ENCODE measurements at places on chromosomes 5 and 9.

GRCh38 chr9:123868002-123868401 lies 61.9 kb downstream of the DENND1A start:
- H3K4me3 ChIP-seq: no peak overlapping the region
- no peak overlapping the region for H3K27ac ChIP-seq
- peaks cover 12% of the 10 kb centered on the region for H3K4me1 ChIP-seq

DNA sequence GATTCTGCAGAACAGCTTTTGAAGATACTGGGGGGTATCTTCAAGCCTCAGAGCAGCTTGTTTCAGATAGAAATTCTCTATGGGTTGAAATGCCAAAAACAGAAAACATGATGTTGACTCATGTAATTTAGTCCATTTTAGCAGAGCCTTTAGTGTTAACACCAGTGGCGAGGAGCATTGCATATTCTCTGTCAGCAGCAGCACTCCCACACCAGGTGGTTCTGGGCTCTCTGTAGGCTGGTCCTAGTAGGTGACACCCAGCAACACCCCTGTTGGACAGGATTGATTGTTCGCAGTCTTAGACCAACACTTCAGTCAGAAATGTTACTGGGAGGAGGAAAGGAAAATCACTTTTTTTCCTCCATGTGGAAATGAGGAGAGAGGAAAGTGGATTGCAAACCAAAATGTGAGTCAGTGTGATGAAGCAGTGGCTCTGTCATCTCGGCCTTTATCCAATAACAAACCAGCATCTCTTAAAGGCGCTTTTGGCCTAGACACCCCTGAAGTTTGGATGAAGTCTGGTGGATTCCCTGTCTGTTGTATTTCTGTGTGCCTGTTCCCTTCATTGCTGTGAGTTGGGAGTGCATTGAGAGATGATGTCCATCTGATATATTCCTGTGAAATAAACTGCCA lies 16.8 kb downstream of the SLC46A2 start:
- no peak overlapping the region for H3K27ac ChIP-seq
- no peak overlapping the region for H3K4me3 ChIP-seq
- H3K27me3 ChIP-seq: no peaks in the 10 kb centered on the region
- DNase-seq: no peak
- no peaks in the 10 kb centered on the region for H3K4me1 ChIP-seq

DNA sequence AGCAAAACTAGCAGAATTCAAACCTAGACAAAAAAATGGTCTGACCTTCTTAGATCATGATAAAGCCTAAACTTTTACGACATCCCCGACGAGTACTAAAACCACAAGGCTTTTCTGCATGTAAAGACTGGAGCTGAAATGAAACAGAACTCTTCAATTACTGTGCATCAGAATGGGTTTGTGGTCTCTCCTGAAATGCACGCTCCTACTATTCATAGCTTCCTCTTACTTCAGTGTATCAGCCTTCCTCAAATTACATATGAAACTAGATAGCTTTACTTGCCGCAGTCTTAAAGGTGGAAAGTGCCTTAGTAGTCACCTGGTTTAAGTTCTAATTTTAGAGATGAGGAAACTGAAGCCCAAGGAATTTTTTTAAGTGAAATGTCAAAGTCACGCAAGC lies 24.6 kb upstream of the MED10 start:
- no peaks in the 10 kb centered on the region for H3K4me1 ChIP-seq
- H3K4me3 ChIP-seq: no peak overlapping the region
- no peak for DNase-seq
- H3K27ac ChIP-seq: no peak overlapping the region

GRCh38 chr9:134960701-134961181 lies 43.0 kb upstream of the FCN1 start:
- H3K27me3 ChIP-seq: no peaks in the 10 kb centered on the region
- no peaks in the 10 kb centered on the region for H3K4me1 ChIP-seq
- H3K4me3 ChIP-seq: no peak overlapping the region
- no peak overlapping the region for H3K27ac ChIP-seq
- H3K36me3 ChIP-seq: no peaks in the 10 kb centered on the region
- no peak for DNase-seq

DNA sequence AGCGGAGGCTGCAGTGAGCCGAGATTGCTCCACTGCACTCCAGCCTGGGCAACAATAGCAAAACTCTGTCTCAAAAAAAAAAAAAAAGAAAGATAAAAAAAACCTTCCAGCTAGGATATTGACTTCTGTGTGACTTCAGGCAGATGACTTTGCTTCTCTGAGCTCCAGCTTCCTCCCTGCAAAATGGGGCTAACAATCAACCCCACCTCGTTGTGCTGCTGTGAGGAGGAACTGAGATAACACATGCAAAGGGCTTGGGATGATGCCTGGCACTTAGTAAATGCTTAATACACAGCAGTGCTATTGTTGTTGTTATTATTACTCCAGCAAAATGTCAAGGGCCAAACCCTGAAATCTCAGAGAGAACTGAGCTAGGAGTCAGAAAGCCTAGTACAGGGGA lies 3.5 kb upstream of the CDX1 start:
- DNase-seq: no peak
- H3K36me3 ChIP-seq: no peaks in the 10 kb centered on the region
- H3K4me3 ChIP-seq: no peak overlapping the region
- no peak overlapping the region for H3K27ac ChIP-seq
- H3K4me1 ChIP-seq: no peaks in the 10 kb centered on the region

GRCh38 chr9:22447618-22448305 lies 1.1 kb downstream of the DMRTA1 start:
- H3K36me3 ChIP-seq: no peaks in the 10 kb centered on the region
- no peak overlapping the region for H3K27ac ChIP-seq
- no peak overlapping the region for H3K4me3 ChIP-seq
- H3K4me1 ChIP-seq: no peaks in the 10 kb centered on the region

DNA sequence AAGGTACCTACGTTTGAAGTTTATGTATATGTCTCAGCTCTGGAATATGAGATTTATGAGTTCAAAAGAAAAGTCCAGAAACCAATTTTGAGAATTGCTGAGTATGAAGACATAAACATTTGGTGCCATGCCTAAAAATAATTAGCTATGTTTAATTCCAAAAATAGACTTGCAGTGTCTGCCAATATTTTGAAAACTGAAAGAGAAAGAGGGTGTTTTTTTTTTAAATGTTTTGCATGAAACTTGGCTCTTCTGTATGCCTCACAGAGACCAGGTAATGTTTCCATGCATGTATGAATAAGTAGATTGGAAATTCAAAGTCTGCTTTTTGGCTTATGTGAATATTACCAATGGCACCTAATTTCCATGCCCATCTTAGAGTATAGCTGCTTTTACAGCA lies 634.4 kb upstream of the C9orf72 start:
- no peaks in the 10 kb centered on the region for H3K4me1 ChIP-seq
- H3K27me3 ChIP-seq: no peaks in the 10 kb centered on the region
- DNase-seq: no peak
- H3K36me3 ChIP-seq: no peaks in the 10 kb centered on the region
- H3K27ac ChIP-seq: no peak overlapping the region
- no peak overlapping the region for H3K4me3 ChIP-seq

DNA sequence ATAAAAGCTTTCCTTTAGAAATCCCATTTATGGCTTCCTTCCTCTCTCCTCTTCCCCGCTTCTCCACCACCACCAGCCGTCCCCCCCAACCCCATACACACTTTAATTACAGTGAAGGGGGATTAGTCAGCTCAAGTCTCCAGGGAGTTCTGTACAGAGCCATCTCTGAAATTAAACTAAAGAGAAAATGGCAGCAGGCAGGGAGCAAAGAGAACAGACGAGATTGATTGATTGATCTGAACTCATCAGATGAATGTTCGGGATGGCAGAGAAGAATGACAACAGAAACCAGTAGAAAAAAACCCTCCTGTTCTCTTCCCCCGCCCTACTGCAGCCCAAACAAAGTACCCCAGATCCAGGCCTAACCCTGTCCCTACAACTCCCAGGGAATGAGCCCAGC lies 241.7 kb upstream of the PANK3 start:
- DNase-seq: no peak
- H3K4me1 ChIP-seq: peaks cover 12% of the 10 kb centered on the region
- H3K36me3 ChIP-seq: no peaks in the 10 kb centered on the region
- H3K4me3 ChIP-seq: no peak overlapping the region
- H3K27ac ChIP-seq: no peak overlapping the region

GRCh38 chr5:129382921-129383672 lies 77.0 kb upstream of the ADAMTS19 start:
- H3K36me3 ChIP-seq: no peaks in the 10 kb centered on the region
- H3K27ac ChIP-seq: no peak overlapping the region
- no peak for DNase-seq
- no peaks in the 10 kb centered on the region for H3K27me3 ChIP-seq
- H3K4me1 ChIP-seq: no peaks in the 10 kb centered on the region
- H3K4me3 ChIP-seq: no peak overlapping the region

DNA sequence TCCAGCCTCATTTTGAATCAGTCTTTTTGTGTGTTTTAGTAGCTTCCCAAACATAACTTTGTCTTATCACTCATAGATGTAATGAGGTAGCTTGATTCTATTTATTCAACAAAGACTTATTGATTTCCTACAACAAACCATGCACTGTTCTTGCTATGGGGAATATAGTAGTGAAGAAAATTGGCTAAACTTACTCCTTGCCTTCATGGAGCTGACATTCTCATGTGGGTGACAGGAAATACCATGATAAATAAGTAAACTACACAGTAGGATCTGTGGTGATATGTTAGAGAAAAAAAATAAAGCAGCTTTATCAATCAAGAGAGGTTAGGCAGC lies 255.7 kb upstream of the TNC start:
- no peak overlapping the region for H3K4me3 ChIP-seq
- DNase-seq: no peak
- H3K27ac ChIP-seq: no peak overlapping the region
- H3K27me3 ChIP-seq: peaks cover 4% of the 10 kb centered on the region

DNA sequence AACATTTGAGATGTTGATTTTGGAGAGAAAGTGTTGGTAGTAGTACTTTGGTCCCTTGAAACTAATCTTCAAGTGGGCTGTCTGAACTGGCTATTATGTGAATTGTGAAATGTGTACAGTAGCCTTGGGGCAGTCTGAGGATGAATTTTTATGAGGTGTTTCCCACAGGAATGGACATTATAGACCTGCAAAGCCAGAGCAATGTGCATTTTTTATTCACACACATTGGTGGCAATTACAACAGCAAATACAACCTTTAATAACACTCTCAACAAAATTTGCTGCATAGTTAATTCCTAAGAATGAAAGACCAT lies 147.0 kb downstream of the PAM start:
- H3K4me3 ChIP-seq: no peak overlapping the region
- H3K27me3 ChIP-seq: no peaks in the 10 kb centered on the region
- H3K4me1 ChIP-seq: peaks cover 5% of the 10 kb centered on the region
- peaks cover 7% of the 10 kb centered on the region for H3K36me3 ChIP-seq
- DNase-seq: no peak

GRCh38 chr5:91670563-91670962 lies 287.4 kb upstream of the ARRDC3 start:
- no peaks in the 10 kb centered on the region for H3K4me1 ChIP-seq
- no peak for DNase-seq
- no peak overlapping the region for H3K4me3 ChIP-seq

GRCh38 chr9:115758441-115758840 lies 395.1 kb upstream of the PAPPA start:
- DNase-seq: no peak
- H3K4me3 ChIP-seq: no peak overlapping the region
- no peaks in the 10 kb centered on the region for H3K36me3 ChIP-seq
- H3K27me3 ChIP-seq: no peaks in the 10 kb centered on the region
- no peaks in the 10 kb centered on the region for H3K4me1 ChIP-seq

DNA sequence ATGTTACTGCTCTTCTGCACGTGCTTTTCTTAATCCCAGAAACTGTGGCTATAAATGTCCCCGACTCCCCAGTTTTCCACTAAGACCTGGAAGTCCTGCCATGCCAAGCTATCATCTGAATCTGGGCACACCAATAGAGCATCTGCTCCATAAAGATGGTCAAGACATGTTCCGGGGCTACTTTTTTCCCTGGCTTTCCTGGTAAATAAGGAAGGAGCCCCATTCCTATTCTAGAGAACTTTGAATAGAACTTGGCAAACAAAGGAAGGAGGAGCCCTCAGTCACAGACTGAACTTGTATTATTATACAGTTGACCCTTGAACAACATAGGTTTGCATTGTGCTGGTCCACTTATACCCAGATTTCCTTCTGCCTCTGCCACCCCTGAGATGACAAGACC lies 182.9 kb downstream of the CCDC192 start:
- no peak overlapping the region for H3K27ac ChIP-seq
- H3K27me3 ChIP-seq: peaks cover 5% of the 10 kb centered on the region
- no peaks in the 10 kb centered on the region for H3K36me3 ChIP-seq
- no peak for DNase-seq

DNA sequence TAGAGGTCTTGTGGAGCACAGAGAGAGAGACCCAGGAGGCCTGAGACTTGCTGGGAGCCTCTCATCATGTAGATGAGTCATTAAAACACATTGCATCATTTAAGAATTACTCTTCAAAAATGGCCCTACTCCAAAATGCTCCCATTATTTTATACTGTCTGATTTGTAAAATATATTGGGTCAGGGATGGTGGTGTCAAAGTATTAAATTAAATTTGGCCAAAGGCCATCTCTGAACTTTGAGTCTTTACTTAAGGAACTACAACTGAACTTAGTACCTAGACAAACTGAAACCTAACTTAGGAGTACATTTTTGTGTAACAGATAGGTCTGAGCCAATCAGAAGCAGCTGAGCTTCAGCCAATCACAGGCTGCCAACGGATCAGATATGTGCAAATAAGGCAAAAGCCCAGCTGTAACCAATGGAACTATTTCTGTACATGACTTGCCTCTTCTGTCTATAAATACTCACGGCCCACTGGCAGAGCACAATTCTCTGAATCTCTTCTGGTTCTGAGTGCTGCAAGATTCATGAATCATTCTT lies 657.2 kb downstream of the TLE1 start:
- no peak for DNase-seq
- H3K4me1 ChIP-seq: no peaks in the 10 kb centered on the region
- H3K4me3 ChIP-seq: no peak overlapping the region
- no peak overlapping the region for H3K27ac ChIP-seq
- no peaks in the 10 kb centered on the region for H3K36me3 ChIP-seq

DNA sequence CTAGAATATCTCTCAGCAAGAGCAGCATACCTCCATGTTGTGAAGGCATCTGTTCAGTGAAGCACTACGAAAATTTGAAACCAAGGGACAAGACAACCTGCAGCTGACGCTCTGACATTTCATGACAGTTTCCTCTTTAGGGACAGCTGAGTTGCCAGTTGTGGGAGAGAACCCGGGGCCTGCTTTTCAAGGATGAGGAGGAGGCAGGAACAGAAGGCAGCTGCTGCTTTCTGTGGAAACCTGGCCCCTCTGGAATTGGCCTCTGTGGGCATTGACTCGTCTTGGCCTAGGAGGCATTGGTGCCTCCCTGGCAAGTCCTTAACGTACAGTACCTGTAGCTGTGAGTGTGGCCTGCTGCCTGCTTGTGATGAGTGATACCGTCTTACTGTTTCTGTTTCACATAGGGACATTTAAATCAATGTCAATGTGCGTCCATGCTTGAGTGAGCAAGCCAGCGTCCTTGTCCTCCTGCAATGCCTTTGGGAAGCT lies 21.6 kb downstream of the SLC46A2 start:
- peaks cover 4% of the 10 kb centered on the region for H3K36me3 ChIP-seq
- H3K4me1 ChIP-seq: peaks cover 8% of the 10 kb centered on the region
- no peak overlapping the region for H3K4me3 ChIP-seq

GRCh38 chr9:109742776-109743348 lies 37.1 kb upstream of the PALM2AKAP2 start:
- peaks cover 29% of the 10 kb centered on the region for H3K27me3 ChIP-seq
- H3K4me3 ChIP-seq: no peak overlapping the region
- H3K27ac ChIP-seq: no peak overlapping the region
- no peaks in the 10 kb centered on the region for H3K4me1 ChIP-seq
- DNase-seq: no peak
- H3K36me3 ChIP-seq: no peaks in the 10 kb centered on the region

- H3K36me3 ChIP-seq: peaks cover 46% of the 10 kb centered on the region
- no peaks in the 10 kb centered on the region for H3K27me3 ChIP-seq
- peak overlapping the region; percentile 79 for H3K4me3 ChIP-seq
- peak overlapping the region; percentile 87 for H3K27ac ChIP-seq
- DNase-seq: no peak
- H3K4me1 ChIP-seq: peaks cover 44% of the 10 kb centered on the region
Measured at GRCh38 chr9:120393386-120394057, 186.4 kb downstream of the CDK5RAP2 start.
